ENCODE measurements at places on chromosomes 11 and 22. TPM values are rescaled to one million over a fixed set of nuclear protein-coding genes. Genes with fewer than 3 reads are reported as not detected.

The SLC22A12 gene
- total RNA-seq = not detected

The GPR83 gene
- 0.08 TPM for total RNA-seq

The OR6T1 gene
- not detected for total RNA-seq

The OR51E2 gene
- total RNA-seq = not detected

The KRTAP5-7 gene
- total RNA-seq = not detected

The KCNA4 gene
- not detected for total RNA-seq

The FAM83F gene
- total RNA-seq = not detected
